ENCODE measurements at places on chromosomes 5 and 9.

DNA sequence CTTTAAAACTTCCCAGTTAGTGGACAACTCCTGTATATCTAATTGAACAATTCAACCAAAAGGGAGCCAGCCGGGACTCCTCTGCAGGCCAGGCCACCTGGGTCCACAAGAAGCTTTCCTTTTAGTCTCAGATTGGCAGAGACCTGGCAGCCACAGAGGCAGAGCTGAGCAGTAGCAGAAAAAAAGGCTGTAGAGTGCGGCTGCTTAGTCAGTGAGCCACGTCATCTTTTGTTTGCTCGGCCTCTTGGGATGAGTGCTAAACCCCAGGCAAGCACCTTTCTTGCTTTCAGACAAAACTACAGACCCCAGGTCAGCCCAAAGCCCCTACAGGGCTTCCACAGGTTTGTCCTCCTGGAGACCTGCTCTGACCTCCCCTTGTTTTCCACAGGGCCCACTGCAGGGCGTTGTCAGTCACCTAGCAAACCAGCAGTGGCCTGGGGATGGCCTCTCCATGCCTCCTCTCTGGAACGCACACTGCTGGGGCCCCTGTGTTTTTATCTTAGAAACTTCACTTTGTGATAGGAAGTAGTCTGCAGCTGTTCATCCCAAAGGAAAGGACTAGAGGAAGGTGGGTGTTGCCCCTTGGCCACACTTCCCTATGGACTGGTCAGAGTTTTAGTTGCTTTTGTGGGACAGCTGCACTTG is 49.9 kb downstream of the SHB start:
- peak; percentile 93 for DNase-seq

GRCh38 chr9:114370251-114370967 is 17.4 kb downstream of the AKNA start:
- no peak for DNase-seq

DNA sequence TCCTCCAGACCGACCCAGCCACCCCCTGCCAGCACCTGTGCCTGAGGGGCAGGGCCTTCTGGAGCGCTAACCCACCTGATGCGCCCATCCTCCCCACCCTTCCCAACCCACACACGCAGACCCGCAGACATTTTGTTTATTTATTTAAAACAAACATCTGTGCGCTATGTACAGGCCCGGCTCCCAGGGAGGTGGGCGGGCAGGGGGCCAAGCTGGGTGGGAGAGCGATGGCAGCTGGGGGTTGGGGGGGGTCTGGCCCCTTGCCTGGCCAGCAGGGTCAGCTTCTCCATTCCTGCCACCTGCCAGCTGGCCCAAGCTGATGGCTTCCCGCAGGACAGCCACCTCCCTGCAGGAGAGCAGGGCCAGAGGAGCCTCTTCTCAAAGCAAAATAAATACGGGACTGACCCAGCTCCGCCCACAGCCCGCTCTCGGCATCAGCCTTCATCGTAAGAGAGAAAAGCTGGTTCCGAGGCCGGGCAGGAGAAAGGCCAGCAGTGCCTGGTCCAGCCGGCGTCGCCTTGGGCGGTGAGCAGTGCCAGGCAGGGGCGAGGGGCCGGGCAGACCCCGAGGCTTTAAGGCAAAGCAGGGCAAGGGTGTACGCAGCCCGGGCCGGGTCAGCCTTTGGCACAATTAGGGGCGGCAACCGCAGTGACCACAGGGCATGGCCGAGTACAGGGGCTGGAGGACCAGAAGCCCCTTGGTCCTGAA is 10.9 kb upstream of the CLIC3 start:
- no peak for DNase-seq

DNA sequence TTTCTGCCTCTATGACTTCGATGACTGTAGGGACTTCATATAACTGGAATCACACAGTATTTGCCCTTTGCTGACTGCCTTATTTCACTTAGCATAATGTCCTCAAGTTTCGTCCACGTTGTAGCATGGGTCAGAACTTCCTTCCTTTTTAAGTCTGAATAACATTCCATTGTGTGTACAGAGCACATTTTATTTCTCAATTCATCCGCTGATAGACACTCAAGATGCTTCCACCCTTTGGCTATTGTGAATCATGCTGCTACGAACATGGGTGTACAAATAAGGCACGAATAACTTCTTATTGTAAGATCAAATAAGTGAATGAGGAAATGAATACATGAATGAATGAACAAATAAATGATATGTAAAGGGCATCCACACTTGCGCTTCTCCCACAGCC is 13.0 kb downstream of the BARX1 start:
- DNase-seq, result no peak

Measured in Daoy (cell line).